Stimulated activated CD8-positive, alpha-beta memory T cell treated with anti-CD3 and anti-CD28 coated beads, Interleukin-4, amount 100 ng/mL, for 24 hours (primary cell): ENCODE measurements at places on chromosomes 11 and 22.
A peak's percentile ranks its signal among the peaks of the same experiment; 100 is the strongest.

- no peak for DNase-seq
Observed at GRCh38 chr22:36733271-36733670, 29.7 kb upstream of the CACNG2 start.

DNA sequence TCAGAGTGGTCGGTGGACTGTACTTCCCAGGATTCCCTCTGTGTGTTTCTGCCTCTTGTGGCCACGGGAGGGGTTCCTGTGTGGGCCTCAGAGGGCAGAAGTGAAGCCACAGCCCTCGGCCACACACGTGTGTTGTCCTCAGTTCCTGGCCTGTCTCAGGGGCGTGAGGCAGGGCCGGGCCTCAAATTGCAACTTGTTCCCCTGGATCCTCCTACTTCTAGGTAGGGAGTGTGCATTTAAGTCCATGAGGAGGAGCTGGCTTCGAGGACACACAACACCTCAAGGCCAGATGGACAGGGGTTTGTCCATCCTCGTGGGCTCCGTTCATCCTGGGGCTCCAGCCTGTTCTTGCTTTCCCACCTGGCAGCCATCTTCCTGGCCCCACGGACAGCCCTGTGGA lies 573.0 kb downstream of the TBC1D22A start:
- DNase-seq, result no peak

GRCh38 chr11:73916435-73916834 lies 34.4 kb upstream of the DNAJB13 start:
- no peak for DNase-seq

DNA sequence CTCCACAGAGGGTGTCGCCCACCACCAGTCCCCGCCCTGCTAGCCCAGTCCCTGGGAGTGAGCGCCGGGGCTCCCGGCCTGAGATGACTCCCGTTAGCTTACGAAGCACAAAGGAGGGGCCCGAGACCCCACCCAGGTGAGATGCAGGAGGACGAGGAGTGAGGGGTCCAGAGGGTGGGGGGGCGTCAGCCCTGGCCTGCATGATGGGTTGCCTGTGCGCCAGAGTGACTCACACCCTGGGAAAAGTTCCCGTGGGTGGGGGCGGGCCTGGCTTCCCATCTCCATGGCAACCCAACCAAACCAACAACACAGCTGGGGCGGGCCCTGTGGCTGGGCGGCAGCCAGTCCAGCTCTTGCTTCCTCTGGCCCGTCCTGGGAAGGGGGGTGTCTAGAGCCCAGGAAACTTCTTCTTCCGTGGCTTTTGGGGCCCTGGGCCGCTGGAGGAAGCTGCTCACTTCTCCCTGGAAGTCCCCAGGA lies 4.5 kb downstream of the GAS2L1 start:
- peak; percentile 47 for DNase-seq

DNA sequence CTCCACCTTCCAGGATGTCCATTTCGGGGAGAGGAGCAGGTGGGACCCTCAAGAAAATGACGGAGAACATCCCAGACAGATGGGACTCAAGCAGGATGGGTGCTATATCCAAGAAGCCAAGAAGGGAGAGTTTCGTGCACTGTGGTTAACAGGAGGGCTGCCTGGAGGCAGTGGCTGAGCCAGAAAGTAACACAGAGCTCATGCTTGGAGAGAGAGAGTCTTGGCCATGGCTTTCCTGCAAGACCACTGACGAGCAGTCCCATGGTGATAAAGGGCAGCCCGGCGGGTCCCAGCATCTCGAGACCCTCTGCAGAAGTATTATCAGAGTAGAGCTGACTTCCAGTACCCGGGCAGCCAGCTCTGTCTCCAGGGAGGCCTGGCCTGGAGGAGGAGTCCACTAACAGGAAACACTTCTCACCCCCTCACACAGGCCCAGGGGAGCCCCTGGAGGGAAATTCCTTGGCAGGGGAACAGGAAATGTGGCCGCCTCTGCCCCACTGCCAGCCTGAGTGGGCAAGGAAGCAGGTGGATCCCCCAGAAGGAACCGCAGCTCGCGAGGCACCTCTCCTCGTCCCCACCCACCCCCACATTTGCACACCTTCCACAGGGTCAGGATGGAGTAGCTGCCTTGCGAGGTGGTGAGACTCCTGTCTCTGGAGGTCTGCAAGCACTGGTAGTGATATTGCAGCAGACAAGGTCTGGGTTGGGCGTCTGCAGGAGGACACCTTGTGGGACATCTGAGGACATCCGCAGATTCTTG lies 32.2 kb downstream of the CYTH4 start:
- no peak for DNase-seq

DNA sequence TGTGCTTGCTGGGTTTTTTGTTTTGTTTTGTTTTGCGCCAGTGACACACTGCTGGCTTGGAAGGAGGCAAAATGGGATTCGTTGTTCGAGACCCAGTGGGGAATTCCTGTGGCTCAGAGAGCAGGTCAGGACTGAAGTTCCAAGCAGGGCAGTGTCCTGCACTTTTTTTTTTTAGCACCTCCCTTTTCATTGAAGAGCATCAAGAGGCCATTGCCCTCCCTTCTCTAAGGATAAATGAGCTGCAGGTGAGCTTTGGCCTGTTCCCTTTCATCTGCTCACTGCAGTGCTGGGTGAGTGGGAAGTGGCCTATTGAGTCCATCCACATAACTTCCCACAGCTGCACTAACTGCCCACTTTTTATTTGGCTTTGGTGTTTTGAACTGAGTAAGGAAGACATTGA lies 87.8 kb downstream of the ARHGAP42 start:
- no peak for DNase-seq

- no peak for DNase-seq
Observed at GRCh38 chr11:100484948-100485347, 202.1 kb upstream of the ARHGAP42 start.

DNA sequence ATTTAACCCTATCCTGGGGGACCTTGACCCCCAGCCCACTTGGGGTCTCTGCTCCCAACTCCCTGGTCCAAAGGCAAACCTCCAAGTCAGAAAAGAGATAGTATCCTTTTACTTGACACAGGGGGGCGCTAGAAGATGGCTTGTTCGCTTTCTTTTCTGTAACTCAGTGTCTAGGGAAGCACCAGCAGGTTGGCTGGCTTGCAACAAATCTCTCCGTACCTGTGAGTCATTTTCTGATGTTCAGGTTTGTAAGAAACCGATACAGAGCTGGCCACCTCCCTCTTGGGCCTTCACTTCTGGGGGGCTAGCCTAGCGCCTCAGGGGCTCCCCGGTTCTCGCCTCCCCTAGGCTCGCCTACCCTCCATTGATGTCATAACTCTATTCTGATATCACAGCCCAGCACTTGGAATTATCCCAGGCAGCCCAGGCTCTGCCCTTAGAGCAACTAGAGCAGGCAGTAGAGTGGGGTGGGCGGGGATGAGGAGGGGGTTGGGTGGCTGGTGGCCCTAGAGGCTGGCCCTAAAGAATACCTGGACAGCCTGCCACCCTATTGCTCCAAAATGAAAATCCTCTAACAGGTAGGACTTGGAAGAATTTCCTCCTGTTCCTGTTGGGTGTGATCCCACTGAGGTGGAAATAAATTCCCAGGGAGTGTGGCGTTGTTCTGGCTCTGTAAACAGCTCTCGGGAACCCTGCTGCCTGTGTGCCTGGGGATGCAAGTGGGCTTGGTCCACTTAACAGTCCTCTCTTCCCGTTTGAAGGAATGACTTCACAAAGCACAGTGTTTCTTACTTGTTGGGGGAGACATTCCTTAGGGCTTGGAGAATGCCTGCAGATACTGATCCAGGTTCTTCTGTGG lies 69.4 kb downstream of the OSBP2 start:
- peak; percentile 16 for DNase-seq

GRCh38 chr11:36311926-36312595 lies 16.0 kb downstream of the PRR5L start:
- DNase-seq, result no peak

DNA sequence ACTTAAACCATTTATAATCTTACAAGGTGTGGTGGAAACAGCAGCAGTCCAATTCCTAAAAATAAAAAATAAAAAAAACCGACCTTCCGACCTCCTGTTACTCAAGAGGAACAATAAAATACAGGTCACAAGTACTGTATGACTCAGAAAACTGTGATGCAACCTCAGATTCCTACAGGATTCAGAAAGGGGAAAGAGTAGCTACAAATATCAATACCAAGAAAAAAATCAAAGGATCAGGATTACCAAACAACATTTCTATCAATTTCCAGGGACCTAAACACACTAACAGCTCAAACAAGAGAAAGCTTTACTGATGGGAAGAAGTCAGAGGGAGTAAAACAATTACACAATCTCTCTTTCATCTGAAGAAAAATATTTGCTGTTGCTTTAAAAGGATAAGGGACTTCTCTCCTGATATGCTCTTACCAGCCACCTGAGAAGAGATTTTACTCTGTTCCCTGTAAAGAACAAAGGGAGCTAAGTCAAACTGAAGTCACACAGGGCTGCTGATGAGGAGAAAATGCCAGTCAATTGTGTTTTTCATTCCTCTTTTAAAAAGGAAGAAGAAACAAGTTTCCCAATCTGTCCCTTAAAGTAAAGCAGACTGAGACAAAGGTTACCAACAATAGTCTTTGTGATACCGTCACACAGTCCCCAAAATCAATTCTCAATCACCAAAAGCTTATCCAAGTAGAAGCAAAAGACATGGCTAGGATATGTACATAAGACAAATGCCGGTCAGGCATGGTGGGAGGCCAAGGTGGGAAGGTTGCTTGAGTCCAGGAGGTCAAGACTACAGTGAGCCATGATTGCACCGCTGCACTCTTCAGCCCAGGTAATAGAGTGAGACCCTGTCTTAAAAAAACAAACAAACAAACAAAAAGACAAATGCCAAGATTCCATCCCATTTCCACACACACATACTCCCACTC lies 39.3 kb downstream of the AMBRA1 start:
- no peak for DNase-seq

DNA sequence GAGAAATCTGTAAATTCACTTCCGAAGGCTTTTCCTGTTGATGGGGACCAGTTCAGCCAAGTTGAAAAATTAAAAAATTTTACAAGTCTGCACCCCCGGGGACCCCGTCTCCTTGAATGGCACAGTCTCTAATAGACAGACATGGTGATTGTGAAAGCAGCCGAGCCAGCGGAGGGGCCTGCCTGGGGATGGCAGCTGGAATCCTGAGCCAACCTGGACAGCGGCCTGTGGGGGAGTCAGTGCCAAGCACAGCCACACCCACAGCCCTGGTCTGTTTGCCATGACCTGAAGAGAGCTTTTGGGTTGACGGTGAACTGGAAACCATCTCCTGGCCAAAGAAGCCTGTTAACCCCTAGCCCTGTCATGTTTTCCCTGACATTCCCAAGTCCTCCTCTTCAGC lies 64.7 kb downstream of the PARVG start:
- DNase-seq, result no peak

- DNase-seq, result no peak
Observed at GRCh38 chr22:19721330-19722177, 1.8 kb upstream of the GP1BB start.

DNA sequence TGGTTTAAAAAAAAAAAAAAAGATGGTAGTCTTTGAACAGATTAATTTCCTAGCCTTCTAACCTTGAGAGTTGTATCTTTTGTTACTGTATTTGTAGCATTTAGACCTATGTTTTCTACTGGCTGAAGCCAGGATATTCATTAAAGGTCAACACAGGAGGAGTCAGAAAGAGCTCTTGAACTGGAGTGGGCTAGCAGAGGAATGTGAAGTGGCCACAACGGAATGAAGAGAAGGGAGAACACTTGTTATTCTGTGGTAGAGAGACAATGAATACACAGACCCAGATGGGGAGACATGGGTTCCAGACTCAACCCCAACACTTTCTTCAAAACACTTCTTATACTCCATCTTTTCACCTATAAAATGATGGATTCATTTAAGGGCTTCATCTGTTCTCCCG lies 88.1 kb downstream of the RELT start:
- no peak for DNase-seq

GRCh38 chr11:132409573-132410355 lies 1039.3 kb downstream of the NTM start:
- DNase-seq, result no peak

DNA sequence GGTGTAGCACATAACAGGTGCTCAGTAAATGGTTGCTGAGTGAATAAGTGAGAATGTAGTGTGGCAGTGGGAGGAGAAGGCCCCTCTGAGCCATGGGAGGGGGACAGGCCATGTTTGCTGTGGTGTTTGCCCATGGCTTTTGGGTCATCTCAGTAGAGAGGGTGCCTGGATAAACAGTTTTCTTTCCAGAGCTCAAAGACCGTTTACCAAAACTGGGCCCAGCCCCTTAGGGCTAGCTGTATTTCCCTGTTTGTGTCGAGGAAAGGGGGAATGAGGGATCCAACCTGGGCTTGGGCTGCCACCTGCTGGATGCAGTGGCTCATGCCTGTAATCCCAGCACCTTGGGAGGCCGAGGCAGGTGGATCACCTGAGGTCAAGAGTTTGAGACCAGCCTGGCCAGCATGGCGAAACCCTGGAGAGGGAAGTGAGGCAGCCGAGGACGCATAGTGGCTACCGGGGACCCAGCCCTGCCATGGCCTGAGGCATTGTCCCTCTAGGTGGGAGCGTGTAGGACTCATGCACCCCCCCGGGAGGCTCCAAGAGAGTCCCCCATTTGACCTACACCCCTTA lies 8.7 kb upstream of the LTO1 start:
- DNase-seq, result no peak

GRCh38 chr11:1317993-1318392 lies 8.6 kb upstream of the TOLLIP start:
- DNase-seq, result no peak

- DNase-seq, result no peak
Observed at GRCh38 chr11:96215110-96215782, 127.7 kb downstream of the MAML2 start.

DNA sequence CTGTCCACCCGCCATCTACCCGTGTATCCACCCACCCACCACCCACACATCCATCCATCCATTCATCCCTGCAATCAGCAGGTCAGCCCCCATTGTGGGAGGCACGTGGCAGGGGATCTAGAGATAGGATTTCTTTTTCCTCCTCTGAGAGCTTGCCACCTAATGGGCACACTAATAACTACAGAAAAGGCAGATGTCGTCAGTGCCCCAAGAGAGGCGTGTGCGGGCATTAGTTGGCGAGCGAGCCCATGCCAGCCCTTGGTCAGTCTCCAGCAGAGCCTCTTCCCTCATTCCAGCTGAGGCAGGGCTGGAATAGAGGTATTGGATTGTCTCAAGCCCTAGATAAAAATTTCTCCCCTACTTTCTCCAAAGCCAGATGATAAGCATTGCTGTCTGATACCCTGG lies 9.7 kb downstream of the USP2 start:
- no peak for DNase-seq

DNA sequence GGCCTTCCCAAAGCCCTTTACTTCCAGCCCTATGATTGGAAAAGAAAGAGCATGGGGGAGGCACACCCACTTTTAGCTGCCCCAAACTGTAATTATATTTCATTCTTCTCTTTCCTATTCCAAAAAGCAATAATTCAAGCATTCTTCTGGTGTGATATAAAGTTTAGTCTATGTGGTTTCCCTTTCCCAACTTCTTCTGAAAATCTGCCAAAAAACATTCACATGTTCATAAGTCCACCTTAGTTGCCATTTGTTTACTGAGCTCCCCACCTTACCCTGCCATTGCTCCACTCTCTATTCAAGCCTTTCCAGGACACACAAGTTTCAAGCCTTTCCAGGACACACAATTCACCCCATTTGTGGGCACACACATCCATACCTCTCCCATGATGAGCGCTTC lies 111.6 kb upstream of the BMAL1 start:
- no peak for DNase-seq
